Right ventricle myocardium inferior (tissue), 1 donor: ENCODE measurements at places on chromosomes 5 and 9.

DNA sequence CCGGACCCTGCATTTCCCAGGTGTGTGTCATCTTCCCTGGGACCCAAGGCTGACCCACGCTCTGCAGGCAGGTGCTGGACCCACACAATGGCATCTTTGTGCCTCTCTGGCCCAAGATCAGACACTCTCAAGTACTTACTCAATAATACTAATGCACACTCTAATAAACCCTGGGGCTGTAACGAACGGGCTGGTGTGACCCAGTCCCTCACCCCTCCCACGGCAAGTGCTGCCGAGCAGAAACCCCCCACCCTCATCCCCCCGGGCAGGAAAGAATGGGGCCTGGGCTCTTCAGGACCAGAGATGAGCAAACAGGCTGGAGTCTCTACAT is 1.1 kb upstream of the OBP2B start:
- no peak for DNase-seq

- DNase-seq: no peak
These were observed 727.1 kb upstream of the GRAMD2B start for GRCh38 chr5:125695996-125696655.

GRCh38 chr9:115146581-115147021 is 28.6 kb upstream of the TNC start:
- DNase-seq: no peak

GRCh38 chr9:132135456-132135855 is 26.4 kb upstream of the NTNG2 start:
- DNase-seq: no peak
